ENCODE measurements at places on chromosomes 3 and 15.

DNA sequence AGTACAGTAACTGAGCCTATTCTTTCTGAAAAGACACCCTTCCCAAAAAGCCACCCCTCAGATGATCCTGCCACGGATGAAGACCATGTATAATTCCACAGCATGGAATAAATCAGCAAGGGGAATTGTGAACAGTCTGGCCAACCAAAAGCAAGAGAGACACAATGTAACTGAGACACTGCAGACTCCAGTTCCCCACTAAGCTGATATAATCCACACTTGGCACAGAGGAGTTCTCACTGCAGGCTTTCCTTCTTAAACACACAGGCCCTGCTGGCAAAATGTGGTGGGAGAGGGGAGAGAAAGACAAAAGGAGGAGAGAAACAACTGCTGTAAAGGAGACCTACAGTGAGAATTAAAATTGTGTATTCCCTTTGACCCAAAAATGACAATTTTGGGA is 12.7 kb downstream of the GPR156 start:
- no peaks in the 10 kb centered on the region for H3K27me3 ChIP-seq
- no peak overlapping the region for H3K27ac ChIP-seq
- H3K36me3 ChIP-seq, result no peaks in the 10 kb centered on the region
- H3K4me1 ChIP-seq, result no peaks in the 10 kb centered on the region
- DNase-seq, result no peak
- no peak overlapping the region for H3K4me3 ChIP-seq

DNA sequence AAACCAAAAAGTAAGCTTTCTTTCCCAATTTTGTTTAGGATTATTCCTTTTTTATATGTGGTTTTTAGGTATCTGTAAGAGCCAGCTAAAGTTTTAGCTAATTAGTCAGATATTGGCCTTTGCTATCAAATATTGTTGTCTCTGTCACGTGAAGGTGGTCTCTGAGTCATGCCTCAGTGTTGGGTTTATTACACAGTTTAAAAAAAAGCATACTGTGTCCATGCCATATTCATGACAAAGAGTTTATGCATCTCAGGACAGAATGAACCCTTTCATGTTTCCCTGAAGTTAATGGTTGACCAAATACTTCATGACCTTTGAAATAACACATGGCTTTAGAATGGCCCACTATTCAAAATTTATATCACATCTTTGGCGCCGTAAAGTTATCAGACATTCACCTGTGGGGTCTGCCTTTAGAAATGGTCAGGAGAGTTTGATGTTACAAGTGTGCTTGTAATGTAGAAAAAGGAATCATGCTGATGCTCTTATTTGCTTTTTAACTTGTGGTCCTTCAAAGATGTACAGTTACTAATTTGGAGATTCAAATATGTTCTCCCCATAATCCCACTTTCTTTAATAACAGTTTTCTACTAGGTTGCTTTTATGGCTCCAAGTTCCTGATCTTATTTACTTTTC is 101.5 kb downstream of the MYRIP start:
- DNase-seq, result no peak
- H3K27me3 ChIP-seq, result no peaks in the 10 kb centered on the region
- peak overlapping the region; percentile 19 for H3K27ac ChIP-seq

GRCh38 chr3:139633511-139633910 is 44.3 kb downstream of the NMNAT3 start:
- H3K27ac ChIP-seq, result no peak overlapping the region
- no peaks in the 10 kb centered on the region for H3K27me3 ChIP-seq
- no peaks in the 10 kb centered on the region for H3K4me1 ChIP-seq
- H3K4me3 ChIP-seq, result no peak overlapping the region
- peaks cover 10% of the 10 kb centered on the region for H3K36me3 ChIP-seq

DNA sequence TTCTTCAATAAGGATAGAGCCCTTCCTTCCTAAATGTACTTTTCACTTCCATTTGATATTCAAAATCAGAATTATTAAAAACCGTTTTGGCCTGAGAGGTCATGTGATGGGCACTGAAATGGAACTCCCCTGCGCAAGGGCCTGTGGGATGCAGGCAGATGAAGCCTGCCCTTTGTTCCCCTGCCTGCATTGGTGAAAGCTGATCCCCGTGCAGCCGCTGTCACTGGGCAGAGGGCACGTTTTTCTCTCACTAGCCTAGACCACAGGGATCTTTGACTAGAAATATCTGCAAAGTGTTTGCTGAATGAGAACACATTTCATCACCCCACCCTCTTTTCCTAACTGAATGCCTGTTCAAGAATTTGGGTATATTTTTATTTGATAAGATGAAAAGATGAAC is 74.9 kb downstream of the TIPARP start:
- H3K36me3 ChIP-seq, result no peaks in the 10 kb centered on the region
- DNase-seq, result no peak
- H3K4me3 ChIP-seq, result no peak overlapping the region
- no peaks in the 10 kb centered on the region for H3K27me3 ChIP-seq
- no peak overlapping the region for H3K27ac ChIP-seq

GRCh38 chr3:184730924-184731323 is 19.1 kb upstream of the MAGEF1 start:
- no peak overlapping the region for H3K4me3 ChIP-seq
- no peaks in the 10 kb centered on the region for H3K27me3 ChIP-seq
- no peaks in the 10 kb centered on the region for H3K36me3 ChIP-seq

DNA sequence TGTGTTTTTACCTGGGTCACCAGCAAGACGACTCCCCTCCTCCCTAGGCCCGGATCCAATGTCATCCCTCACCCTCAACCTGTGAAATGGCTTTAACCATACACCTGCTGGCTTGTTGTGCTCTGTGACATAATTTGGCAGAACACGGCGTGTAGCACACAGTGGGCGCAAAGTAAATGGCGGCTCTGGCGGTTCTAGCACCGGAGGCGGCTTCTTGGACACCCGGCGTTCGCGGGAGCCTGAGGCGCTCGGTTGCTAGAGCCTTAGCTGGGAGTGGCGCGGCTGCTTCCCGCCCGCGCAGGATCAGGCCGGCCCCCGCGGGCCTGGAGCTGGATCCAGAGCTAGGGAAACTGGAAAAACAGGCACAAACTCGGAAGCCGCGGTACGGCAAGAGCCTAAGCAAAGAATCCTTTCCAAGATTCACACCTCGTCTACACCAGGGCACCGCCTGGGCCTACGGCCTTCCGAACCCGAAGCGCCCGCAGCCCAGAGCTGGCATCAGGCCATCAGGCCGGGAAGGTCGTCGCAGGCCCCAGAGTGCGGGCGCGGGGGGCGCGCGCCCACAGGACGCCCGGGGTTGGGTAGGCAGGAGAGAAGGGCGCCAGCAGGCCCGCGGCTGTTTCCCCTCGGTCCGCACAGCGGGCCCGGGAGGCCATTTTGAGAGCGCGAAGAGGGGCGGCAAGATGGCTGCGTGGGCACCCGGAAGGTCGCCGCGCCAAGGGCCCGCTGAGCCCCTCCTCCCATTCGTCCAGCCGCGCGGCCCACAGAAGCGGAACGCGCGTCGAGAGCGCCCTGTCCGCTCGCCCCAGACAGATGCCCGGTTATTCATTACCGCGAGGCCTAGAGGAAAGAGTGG is 43.9 kb upstream of the POLG start:
- H3K27ac ChIP-seq, result no peak overlapping the region
- peak overlapping the region; percentile 29 for H3K4me3 ChIP-seq
- H3K27me3 ChIP-seq, result peaks cover 97% of the 10 kb centered on the region
- no peaks in the 10 kb centered on the region for H3K36me3 ChIP-seq

GRCh38 chr3:45760878-45761711 is 35.2 kb downstream of the SLC6A20 start:
- H3K4me3 ChIP-seq, result no peak overlapping the region
- H3K4me1 ChIP-seq, result no peaks in the 10 kb centered on the region
- H3K27ac ChIP-seq, result no peak overlapping the region
- H3K27me3 ChIP-seq, result peaks cover 17% of the 10 kb centered on the region
- no peak for DNase-seq

GRCh38 chr3:187319699-187320302 is 28.3 kb upstream of the MASP1 start:
- DNase-seq, result peak; percentile 78
- H3K4me1 ChIP-seq, result no peaks in the 10 kb centered on the region
- no peak overlapping the region for H3K4me3 ChIP-seq
- no peaks in the 10 kb centered on the region for H3K36me3 ChIP-seq

- H3K27ac ChIP-seq, result no peak overlapping the region
- H3K4me1 ChIP-seq, result no peaks in the 10 kb centered on the region
- no peak overlapping the region for H3K4me3 ChIP-seq
- no peaks in the 10 kb centered on the region for H3K27me3 ChIP-seq
Measured at GRCh38 chr15:38682363-38682762, 117.7 kb upstream of the RASGRP1 start.

GRCh38 chr3:147409143-147410115 is at the start of gene ZIC1:
Gene ZIC1 (plus strand): TSS chr3:147409365. CDS start chr3:147410113, 748 bp downstream.
- peaks cover 100% of the 10 kb centered on the region for H3K27me3 ChIP-seq
- H3K36me3 ChIP-seq, result no peaks in the 10 kb centered on the region
- peaks cover 39% of the 10 kb centered on the region for H3K4me1 ChIP-seq
- DNase-seq, result no peak
- H3K27ac ChIP-seq, result no peak within 1 kb of the TSS
- H3K4me3 ChIP-seq, result peak within 1 kb of the TSS; percentile 28

DNA sequence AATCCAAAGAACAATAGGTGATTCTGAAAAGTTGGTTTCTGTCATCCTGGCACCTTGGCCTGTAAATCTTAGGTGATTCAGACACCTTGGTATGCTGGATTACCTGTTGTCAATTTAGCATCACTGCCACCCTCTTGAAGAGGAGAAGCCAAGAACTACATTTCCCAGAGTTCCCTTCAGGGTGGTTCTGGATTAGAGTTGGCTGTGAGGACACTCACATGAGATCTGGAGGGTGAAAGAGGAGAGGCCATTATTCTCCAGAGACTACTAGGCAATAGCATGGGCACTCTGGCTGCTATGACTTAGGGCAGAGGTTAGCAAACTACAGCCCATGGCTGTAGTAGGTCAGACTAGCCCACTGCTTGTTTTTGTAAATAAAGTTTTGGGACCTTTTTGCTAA is 41.7 kb upstream of the CORO2B start:
- H3K27me3 ChIP-seq, result no peaks in the 10 kb centered on the region
- no peak for DNase-seq
- no peaks in the 10 kb centered on the region for H3K36me3 ChIP-seq
- H3K27ac ChIP-seq, result peak overlapping the region; percentile 68

DNA sequence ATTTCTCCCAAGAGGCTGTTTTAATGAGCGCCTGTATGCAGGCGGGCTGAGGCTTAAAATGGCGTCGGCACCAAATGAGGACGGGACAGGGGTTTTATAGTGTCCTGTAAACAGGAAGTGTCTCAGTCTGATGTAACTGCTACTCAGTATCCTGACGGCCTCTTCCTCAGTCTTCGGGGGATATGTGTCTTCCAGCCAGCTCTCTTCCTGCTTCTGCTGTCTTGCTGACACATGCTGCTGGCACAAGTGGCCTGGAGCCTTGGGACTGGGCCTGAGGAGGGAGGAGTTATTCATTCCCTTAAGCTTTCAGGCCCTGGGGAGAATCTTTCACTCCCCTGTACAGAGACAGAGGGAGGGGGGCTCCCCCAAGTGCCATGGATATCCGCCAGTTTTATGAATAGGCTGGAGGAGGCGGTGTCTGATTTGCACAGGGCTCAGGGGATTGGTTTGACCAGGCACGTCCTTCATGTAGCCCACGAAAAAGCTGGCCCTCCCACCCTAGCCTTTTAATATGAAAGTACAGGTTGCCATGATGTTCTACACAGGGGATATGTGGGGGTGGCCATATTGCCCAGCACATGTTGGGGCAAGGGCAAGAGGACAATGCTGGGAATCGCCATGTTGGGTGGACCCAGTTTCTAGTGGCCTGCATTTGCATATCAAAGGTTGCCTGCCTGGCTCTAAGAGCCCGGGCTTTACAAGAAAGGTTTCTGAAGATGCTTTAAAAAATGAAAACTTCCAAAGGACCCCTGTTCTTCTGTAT is 19.9 kb downstream of the NDUFB4 start:
- no peaks in the 10 kb centered on the region for H3K36me3 ChIP-seq
- H3K4me3 ChIP-seq, result peak overlapping the region; percentile 9

DNA sequence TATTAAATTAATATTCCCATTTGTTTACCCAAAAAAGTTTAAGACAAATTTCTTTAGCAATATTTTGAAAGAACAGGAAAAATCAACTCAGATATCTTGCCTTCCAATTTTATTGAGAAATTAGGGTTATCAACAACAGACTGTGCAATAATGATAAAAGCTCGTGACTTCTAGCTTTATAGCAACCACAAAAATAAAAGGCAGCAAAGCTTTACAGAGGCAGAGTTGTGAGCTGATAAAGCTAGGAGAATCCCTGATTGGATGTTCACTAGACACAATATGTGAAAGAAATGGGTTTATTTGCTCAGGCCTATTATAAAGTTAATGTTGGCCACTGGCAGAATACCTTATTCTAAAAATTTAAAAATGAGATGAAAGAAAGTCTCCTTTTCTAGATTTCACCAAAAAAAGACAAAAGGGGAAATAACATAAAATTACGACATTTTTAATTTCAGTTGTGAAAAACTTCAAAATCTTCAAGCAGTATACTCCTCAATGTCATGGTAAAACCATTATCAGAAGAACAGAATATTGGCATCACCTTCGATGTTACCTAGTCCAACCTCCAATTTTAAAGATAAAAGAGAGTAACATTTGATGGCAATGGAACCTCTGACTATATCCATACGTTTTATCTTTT is 2.8 kb downstream of the VPS13C start:
- H3K4me1 ChIP-seq, result no peaks in the 10 kb centered on the region
- no peak for DNase-seq
- H3K4me3 ChIP-seq, result no peak overlapping the region
- H3K27me3 ChIP-seq, result no peaks in the 10 kb centered on the region
- no peaks in the 10 kb centered on the region for H3K36me3 ChIP-seq
- no peak overlapping the region for H3K27ac ChIP-seq

DNA sequence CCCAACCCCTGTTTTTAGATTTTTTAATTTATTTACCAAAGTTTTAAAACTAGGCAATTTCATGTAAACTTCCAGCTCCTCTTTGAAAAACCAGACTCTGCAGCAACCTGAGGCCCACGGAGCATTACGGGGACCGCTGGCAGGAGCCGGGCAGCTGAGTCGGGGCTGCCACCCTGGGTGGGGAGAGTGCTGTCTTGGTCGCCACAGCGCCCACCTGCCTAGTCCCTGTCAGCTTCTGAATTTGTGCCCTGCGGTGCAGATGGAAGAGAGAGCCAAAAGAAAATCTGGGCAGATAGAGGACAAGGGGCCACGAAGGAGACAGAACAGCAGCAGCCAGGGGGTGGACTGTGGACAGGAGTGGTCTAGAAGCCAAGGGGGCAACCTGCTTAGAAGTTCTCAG is 34.6 kb downstream of the PXYLP1 start:
- peak; percentile 50 for DNase-seq
- peaks cover 25% of the 10 kb centered on the region for H3K36me3 ChIP-seq
- peaks cover 13% of the 10 kb centered on the region for H3K4me1 ChIP-seq
- no peak overlapping the region for H3K4me3 ChIP-seq
- H3K27ac ChIP-seq, result no peak overlapping the region
- no peaks in the 10 kb centered on the region for H3K27me3 ChIP-seq

GRCh38 chr3:105837143-105837740 is 31.6 kb downstream of the CBLB start:
- H3K27me3 ChIP-seq, result no peaks in the 10 kb centered on the region
- H3K27ac ChIP-seq, result peak overlapping the region; percentile 46
- DNase-seq, result no peak
- peaks cover 18% of the 10 kb centered on the region for H3K36me3 ChIP-seq
- no peak overlapping the region for H3K4me3 ChIP-seq
- H3K4me1 ChIP-seq, result no peaks in the 10 kb centered on the region

GRCh38 chr15:57215326-57215725 is 161.0 kb upstream of the CGNL1 start:
- no peaks in the 10 kb centered on the region for H3K27me3 ChIP-seq
- no peak overlapping the region for H3K4me3 ChIP-seq
- peaks cover 73% of the 10 kb centered on the region for H3K4me1 ChIP-seq
- H3K36me3 ChIP-seq, result no peaks in the 10 kb centered on the region

All from tibial artery (tissue), 4 donors.